ENCODE measurements at places on chromosomes 1 and 21. TPM values are rescaled to one million over a fixed set of nuclear protein-coding genes. Genes with fewer than 3 reads are reported as not detected.

RAB4A gene
- 54.8 TPM for total RNA-seq

LORICRIN gene
- not detected for total RNA-seq

PLEKHG5 gene
- total RNA-seq: 4.6 TPM

TRMT1L gene
- total RNA-seq: 13.3 TPM

HFM1 gene
- not detected for total RNA-seq

LYPD8 gene
- 0.12 TPM for total RNA-seq

OR6K3 gene
- not detected for total RNA-seq

EXO1 gene
- 24.2 TPM for total RNA-seq

VWA1 gene
- total RNA-seq: 14.5 TPM

OR2T2 gene
- total RNA-seq: not detected

VCAM1 gene
- not detected for total RNA-seq

PDE4B gene
- 8.5 TPM for total RNA-seq

VHLL gene
- total RNA-seq: not detected

NT5C1A gene
- not detected for total RNA-seq

MOB3C gene
- total RNA-seq: 3.9 TPM

FCRL6 gene
- not detected for total RNA-seq

OR6N1 gene
- not detected for total RNA-seq

CCDC24 gene
- 7.0 TPM for total RNA-seq

NUDT4B gene
- total RNA-seq: 1.2 TPM

RCC2 gene
- total RNA-seq: 58.9 TPM

TPTE gene
- not detected for total RNA-seq

RNU1-1 gene
- total RNA-seq: not detected

LCE3A gene
- total RNA-seq: not detected

FCMR gene
- total RNA-seq: 3.9 TPM

PTPN7 gene
- total RNA-seq: not detected

OR2T11 gene
- total RNA-seq: not detected

RORC gene
- 0.06 TPM for total RNA-seq

KCNJ9 gene
- total RNA-seq: not detected

FMO2 gene
- total RNA-seq: not detected

MROH7 gene
- total RNA-seq: not detected

SLC27A3 gene
- 1.6 TPM for total RNA-seq

S100A7A gene
- not detected for total RNA-seq

LENEP gene
- not detected for total RNA-seq

LEMD1 gene
- total RNA-seq: not detected

All from A549 treated with GW870086 at 1 μM for 4 hours (cell line).